Smooth muscle cell of bladder (primary cell): ENCODE measurements at places on chromosomes 13 and 19. TPM values are rescaled to one million over a fixed set of nuclear protein-coding genes. Genes with fewer than 3 reads are reported as not detected.

ZNF490 gene
- 7.7 and 8.9 TPM in 2 replicates for total RNA-seq

SLC17A7 gene
- total RNA-seq: not detected in 2 replicates

MPND gene
- total RNA-seq: 5.8 and 7.5 TPM in 2 replicates

ZNF534 gene
- not detected in 2 replicates for total RNA-seq

OVOL3 gene
- not detected in 2 replicates for total RNA-seq

PSG11 gene
- not detected in 2 replicates for total RNA-seq

ANKRD24 gene
- total RNA-seq: 1.1 and 2.6 TPM in 2 replicates

TNFRSF19 gene
- 5.7 and 11.9 TPM in 2 replicates for total RNA-seq

RHPN2 gene
- 2.2 and 3.1 TPM in 2 replicates for total RNA-seq

IZUMO2 gene
- total RNA-seq: not detected in 2 replicates

URAD gene
- not detected in 2 replicates for total RNA-seq

CHAF1A gene
- 3.4 and 4.3 TPM in 2 replicates for total RNA-seq

DNASE2 gene
- total RNA-seq: 30.4 and 35.7 TPM in 2 replicates

ZNF548 gene
- total RNA-seq: 21.5 and 25.4 TPM in 2 replicates

FOXO1 gene
- total RNA-seq: 0.85 and 1.4 TPM in 2 replicates

CACNA1A gene
- 2.8 and 4.1 TPM in 2 replicates for total RNA-seq

SCN1B gene
- total RNA-seq: 6.0 and 8.1 TPM in 2 replicates

SLITRK1 gene
- not detected in 2 replicates for total RNA-seq

KLK5 gene
- not detected in 2 replicates for total RNA-seq

JSRP1 gene
- 0.37 TPM in 1 of 2 replicates, not detected in the other for total RNA-seq

FFAR3 gene
- 0.09 and 0.14 TPM in 2 replicates for total RNA-seq

IGLON5 gene
- not detected in 2 replicates for total RNA-seq

PEAK3 gene
- not detected in 2 replicates for total RNA-seq

GPR12 gene
- not detected in 2 replicates for total RNA-seq

ATP7B gene
- total RNA-seq: 1.1 and 2.3 TPM in 2 replicates

RDH8 gene
- total RNA-seq: not detected in 2 replicates

PALM3 gene
- total RNA-seq: under 0.01 and 0.28 TPM in 2 replicates

BSG gene
- 296 and 318 TPM in 2 replicates for total RNA-seq

PCP2 gene
- total RNA-seq: not detected in 2 replicates

TJP3 gene
- total RNA-seq: not detected in 2 replicates

C19orf38 gene
- 0.09 and 0.28 TPM in 2 replicates for total RNA-seq

P2RY11 gene
- 1.00 and 3.3 TPM in 2 replicates for total RNA-seq

KCNJ14 gene
- total RNA-seq: 0.28 and 0.46 TPM in 2 replicates

GPR4 gene
- total RNA-seq: not detected in 2 replicates

EBI3 gene
- total RNA-seq: not detected in 2 replicates

SBK2 gene
- not detected in 2 replicates for total RNA-seq

MCF2L gene
- total RNA-seq: 0.14 and 0.55 TPM in 2 replicates

DIRAS1 gene
- 1.3 and 2.7 TPM in 2 replicates for total RNA-seq

CYP4F2 gene
- not detected in 2 replicates for total RNA-seq

CELF5 gene
- 0.09 TPM in 1 of 2 replicates, not detected in the other for total RNA-seq

LRP3 gene
- total RNA-seq: 24.0 and 28.8 TPM in 2 replicates

SELENOV gene
- not detected in 2 replicates for total RNA-seq

CD177 gene
- 0.09 TPM in 1 of 2 replicates, not detected in the other for total RNA-seq

PSG3 gene
- total RNA-seq: not detected in 2 replicates

MED26 gene
- total RNA-seq: 3.6 and 4.2 TPM in 2 replicates
